ENCODE measurements at places on chromosomes 1 and 21.

- no peak for DNase-seq
Measured at GRCh38 chr1:70112838-70113237, 92.5 kb downstream of the LRRC40 start.

DNA sequence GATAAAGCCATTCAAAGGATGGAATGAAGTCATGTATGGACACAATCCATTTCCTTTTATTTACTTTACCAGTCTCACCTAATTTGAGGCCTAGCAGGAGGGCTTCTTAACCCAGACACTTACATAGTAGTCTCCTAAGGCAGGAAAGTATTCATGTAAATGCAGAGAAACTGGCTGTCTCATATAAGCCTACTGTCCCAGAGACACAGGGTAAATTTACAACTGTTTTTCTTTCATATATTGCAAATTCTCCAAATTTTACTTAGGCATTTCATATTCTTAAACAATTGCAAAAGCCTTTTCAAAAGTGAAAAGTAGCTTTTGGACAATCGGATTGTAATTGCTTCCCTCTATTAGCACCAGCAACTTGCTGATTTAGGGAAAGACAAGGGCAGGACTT lies 29.9 kb downstream of the SPAG17 start:
- no peak for DNase-seq

DNA sequence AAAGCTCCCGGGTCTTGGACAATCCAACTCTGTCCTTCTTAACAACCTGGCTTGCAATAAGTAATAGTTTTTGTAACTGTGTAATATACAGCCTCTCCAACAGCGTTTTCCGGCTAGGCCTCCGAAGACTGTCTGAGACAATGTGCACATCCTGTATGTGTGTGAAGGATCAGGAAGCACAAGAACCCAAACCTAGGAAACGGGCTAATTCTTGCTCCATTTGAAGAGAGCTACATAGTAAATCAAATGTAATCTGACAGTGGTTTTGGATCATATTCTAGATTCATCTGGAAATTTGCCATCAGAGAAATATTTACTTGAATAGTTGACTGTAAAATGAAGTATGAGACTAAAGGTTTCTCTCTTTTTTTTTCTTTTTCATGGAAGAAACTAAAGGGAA lies 1.2 kb downstream of the GPR52 start:
- no peak for DNase-seq

DNA sequence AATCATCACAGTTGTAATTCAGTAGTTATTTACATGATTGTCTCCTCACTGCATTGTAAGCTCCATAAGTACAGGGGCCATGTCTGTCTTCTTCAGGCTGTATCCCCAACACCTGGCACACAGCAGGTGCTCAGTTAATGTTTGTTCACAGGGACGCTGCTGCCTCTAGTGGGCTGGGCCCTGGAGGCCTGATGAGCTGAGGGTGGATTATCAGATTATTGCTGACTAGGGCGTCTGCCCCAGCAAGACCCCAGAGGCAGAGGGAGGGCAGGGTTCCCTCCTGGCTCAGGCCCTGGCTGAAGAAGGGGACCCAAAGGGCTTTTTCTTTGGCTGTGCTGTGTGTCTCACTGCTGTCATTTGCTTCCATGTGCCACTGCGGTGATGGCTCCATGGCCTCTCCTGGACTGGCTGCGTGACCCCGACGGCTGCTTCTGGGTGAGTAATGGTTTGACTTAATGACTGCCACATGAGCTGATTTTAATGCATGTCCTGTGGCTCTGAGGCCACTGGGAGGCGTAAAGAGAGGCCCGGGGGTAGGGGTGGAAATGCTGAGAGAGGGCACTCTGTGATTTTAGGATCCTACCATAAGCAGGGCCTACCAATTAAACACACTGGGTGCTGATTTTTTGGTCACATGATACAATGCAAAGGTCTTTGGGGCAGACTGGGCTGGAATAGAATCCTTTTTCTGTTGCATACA lies 20.8 kb upstream of the EPB41 start:
- DNase-seq: no peak

GRCh38 chr1:197919346-197920066 lies 2.3 kb downstream of the LHX9 start:
- DNase-seq: no peak

GRCh38 chr1:54810153-54810942 lies 9.2 kb upstream of the TTC22 start:
- DNase-seq: peak; percentile 78

- DNase-seq: no peak
Measured at GRCh38 chr1:202585590-202585933, 124.7 kb downstream of the SYT2 start.

DNA sequence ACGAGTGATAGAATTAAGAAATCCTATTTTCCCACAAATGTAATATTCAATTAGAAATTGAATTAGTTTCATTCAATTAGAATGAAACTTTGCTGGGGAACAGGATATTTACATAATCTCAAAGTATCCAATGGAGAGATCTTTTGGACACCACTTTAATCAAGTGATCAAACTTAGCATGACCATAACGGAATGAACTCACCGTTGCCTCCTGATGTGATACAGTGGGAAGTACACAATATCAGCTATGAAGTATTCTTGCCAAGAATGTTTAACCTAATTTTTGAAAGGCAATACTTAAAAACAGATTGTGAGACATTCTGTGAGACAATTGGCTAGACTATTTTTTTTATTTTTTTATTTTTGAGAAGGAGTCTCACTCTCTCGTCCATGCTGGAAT lies 16.6 kb downstream of the CDKN2C start:
- no peak for DNase-seq

DNA sequence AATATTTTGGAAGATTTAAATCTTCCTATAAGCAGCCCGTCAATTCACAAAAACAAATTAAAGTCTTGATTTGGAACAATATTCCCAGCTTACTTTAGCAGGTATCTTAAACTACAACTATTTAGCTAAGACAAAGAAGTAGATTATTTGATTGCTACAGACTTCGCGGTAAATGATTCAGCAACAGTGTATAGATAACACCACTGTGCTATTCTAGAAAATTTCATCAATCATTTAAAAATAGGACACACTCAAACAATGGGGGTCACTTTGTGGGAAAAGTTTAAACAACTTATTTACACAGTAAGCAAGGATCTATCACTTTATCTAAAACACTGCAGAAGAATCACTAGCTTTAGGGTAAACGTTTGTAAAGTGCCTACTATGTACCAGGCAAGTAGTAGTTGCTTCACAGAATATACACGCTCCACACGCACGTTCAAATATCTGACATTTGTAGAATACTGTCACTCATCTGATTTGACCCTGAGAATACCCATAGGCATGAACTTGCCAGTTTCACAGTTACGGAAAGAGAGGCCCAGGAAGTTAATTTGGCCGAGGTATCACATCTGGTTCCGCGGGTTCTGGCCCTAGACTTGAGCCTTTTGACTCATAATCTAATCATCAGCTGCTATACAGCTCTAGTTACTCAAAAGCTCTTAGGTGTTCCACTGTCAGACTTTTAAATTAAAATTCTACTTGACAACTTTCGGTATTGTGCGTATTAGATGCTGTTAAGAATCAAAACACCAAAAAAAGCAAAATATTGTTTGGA lies 876 bp downstream of the DENND2C start:
- no peak for DNase-seq

DNA sequence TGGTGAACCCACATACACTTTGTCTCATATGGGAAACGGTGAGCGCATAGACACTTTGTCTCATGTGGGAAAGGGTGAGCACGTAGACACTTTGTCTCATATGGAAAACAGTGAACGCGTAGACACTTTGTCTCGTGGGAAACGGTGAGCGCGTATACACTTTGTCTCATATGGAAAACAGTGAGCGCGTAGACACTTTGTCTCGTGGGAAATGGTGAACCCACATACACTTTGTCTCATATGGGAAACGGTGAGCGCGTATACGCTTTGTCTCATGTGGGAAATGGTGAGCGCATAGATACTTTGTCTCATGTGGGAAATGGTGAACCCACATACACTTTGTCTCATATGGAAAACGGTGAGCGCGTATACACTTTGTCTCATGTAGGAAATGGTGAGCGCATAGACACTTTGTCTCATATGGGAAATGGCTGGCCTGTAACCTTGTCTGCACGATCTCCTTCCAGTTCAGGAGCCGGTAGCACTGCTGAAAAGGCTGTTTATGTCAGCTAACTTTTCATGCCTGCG lies 50.7 kb upstream of the TRAPPC10 start:
- no peak for DNase-seq

DNA sequence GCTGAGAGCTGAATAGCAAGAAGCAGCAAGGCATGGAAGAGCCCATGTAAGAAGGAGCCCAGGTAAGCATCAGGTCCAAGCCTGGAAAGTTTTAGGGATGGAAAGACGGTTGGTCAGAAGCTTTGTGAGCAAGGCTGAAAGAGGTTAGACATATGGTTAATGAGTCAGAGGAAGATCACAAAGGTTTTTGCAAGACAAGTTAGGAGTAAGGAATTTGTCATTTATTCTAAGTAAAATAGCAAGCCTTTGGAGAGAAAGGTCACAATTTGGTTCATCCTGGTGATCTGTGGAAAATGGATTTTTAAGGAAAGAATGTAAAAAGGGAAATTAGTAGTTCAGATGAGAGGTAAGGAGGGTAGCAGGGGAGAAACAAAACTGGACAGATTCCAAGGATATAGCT lies 106.7 kb downstream of the DPYD start:
- DNase-seq: no peak

DNA sequence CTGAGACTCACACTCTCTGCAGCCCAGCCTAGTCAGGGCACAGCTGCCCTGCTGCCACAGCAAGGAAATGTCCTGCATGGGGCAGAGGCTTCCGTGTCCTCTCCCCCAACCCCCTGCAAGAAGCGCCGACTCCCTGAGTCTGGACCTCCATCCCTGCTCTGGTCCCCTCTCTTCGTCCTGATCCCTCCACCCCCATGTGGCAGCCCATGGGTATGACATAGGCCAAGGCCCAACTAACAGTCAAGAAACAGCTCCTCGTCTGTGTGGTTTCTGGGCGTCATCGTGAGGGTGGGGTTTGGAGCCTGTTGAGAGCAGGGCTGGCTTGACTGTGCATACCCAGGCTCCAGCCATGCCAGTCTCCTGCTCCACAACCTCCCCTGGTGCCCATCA lies 19.5 kb downstream of the FAAH start:
- no peak for DNase-seq
